Fibroblast of lung (primary cell): ENCODE measurements at places on chromosomes 7 and 10. TPM values are rescaled to one million over a fixed set of nuclear protein-coding genes. Genes with fewer than 3 reads are reported as not detected.

Gene SPDYE8
- not detected in 2 replicates for total RNA-seq

Gene CFAP58
- 0.26 and 0.33 TPM in 2 replicates for total RNA-seq

Gene IFIT1B
- total RNA-seq = under 0.01 TPM in 1 of 2 replicates, not detected in the other

Gene GRM3
- total RNA-seq = not detected in 2 replicates
